ENCODE measurements at places on chromosomes 1 and 21. TPM values are rescaled to one million over a fixed set of nuclear protein-coding genes. Genes with fewer than 3 reads are reported as not detected.

DNA sequence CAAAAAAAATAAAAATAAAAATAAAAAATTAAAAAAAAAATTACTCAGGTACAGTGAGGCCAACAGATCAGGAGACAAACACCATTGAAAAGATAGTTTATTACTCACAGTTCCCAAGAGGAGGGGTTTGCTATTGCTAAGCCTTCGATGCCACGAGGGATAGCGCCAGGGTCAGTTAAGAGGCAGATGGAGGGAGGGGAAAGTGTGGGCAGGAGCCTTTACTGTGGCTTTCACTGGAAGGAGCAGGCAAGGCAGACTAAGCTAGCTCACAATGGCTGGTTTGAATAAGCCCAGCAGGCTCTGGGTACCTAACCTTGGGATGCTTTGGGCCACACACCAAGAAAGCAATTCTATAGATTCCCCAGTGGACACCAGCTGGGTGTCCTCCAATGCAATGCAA, 12.7 kb upstream of the RNF187 start:
- DNase-seq: no peak

GRCh38 chr1:211698161-211699026, 23.0 kb upstream of the NEK2 start:
- DNase-seq: no peak

- DNase-seq: no peak
Observed at GRCh38 chr1:66778266-66778665, 22.8 kb downstream of the INSL5 start.

DNA sequence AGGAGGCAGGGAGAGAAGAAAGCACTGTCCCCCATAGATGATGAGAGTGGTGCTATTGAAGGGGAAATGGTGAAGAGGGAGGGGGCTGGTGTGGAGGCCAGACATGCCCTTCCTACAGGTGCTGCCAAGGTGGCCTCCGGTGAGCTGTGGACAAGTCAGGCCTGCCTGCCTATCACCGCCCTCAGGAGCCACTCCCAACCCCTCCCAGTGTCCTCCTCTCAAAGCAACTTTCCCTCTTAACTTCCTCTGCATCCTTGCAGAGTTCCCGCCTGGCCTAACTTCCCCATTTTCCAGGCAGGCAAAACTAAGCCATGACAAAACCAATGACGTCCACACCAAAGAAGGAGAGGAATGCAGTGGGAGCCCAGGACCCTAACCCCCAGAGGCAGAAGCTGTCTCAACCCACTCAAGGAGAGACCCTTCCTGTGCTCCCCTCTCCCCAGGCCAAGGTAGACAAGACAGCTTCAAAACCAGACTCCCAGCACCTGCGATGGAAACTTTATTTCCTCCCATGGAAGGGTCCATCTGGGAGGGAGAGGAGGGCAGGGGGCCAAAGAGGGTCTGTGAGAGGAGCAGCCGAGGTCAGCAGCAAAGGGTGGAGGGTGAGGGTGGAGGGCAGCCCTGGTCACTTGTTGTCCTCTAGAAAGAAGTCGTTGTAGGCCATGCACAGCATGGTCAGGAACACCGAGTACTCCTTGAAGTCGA, 1.0 kb upstream of the S100A6 start:
- no peak for DNase-seq

- no peak for DNase-seq
Observed at GRCh38 chr1:14439015-14439414, 159.5 kb upstream of the KAZN start.

The SPATA46 gene
- not detected for polyA plus RNA-seq

The LCE3D gene
- polyA plus RNA-seq: not detected

- no peak for DNase-seq
Observed at GRCh38 chr21:38229260-38229877, 27.4 kb upstream of the KCNJ15 start.

GRCh38 chr1:224541072-224541790, 74.9 kb upstream of the CNIH3 start:
- no peak for DNase-seq

GRCh38 chr1:3679098-3679555, 26.8 kb downstream of the TP73 start:
- no peak for DNase-seq

DNA sequence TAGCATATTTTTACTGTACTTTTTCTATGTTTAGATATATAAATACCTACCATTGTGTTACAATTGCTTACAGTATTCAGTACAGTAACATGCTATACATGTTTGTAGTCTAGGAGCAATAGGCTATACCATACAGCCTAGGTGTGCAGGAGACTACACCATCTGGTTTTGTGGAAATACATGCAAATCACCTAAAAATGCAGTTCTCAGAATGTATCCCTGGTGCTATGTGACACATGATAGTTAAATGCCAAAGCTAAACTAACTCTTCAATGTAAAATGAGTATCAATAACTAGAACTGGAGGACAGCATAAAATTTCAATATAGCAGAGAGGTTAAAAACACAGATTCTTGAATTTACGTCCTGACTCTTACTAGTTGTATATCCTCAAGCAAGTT, 14.8 kb downstream of the NUCKS1 start:
- no peak for DNase-seq

DNA sequence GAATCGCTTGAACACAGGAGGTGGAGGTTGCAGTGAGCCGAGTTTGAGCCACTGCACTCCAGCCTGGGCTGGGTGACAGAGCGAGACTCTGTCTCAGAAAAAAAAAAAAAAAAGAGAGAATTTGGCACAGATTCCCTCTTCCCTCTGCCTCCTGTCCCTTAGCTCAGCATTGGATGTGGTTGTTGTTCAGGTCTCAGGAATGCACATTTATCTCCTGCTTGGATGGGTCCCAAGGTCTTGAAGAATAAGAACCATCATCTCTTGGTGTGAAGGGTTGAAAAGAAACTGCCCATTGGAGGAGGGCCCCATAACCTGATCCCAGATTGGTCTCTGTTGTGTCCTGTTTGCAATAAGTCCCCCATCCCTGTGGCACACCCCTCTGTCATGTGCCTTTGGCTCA, 34.9 kb downstream of the UBIAD1 start:
- DNase-seq: no peak

DNA sequence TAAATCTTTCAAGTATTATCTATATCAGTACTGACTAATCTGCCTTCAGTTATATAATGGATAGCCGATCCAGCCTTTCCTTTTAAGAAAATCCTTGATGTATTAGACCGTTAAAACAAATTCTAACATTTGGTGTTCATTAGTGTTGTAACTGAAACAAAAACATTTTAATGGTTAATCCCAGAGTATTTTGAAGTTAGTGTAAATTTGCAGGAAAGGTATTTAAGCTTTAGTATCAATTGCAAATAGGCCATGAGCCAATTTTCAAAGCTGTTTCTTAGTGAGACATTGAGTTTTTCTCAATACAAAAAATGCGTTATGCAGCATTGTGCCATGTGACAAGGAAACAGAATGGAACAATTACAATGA, 29.6 kb downstream of the DISP1 start:
- DNase-seq: no peak

- no peak for DNase-seq
Observed at GRCh38 chr1:242086706-242087105, 87.8 kb upstream of the MAP1LC3C start.

DNA sequence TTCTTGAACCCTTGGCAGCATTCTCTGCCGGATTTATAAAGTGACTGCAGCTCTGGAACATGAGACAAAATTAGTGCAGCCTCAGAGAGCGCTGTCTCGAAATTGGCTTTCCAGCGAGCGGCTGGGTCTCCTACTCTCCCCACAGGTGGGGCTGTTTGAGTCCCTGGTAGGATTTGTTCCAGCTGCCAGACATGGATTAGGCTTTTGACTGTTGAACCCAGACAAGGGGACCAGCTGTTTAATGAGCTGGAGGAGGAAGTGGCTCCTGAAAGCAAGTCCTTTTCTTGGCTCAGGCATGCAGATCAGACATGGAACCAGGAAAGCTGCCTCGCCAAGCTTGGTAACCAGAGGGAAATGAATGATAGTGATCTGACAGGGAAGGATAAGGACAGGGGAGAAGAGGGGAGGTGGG, 69.6 kb downstream of the UBIAD1 start:
- no peak for DNase-seq

The ZSCAN20 gene
- 0.70 TPM for polyA plus RNA-seq

The CCT8 gene
- polyA plus RNA-seq: 90.5 TPM

The MPC2 gene
- polyA plus RNA-seq: 14.9 TPM

GRCh38 chr1:165619647-165620151, 11.3 kb upstream of the MGST3 start:
- DNase-seq: no peak

- peak; percentile 73 for DNase-seq
Observed at GRCh38 chr1:42739753-42740700, at the start of gene CLDN19. CLDN19 (minus strand) TSS chr1:42740236; CDS start chr1:42740063, 173 bp downstream.

The LAPTM5 gene
- polyA plus RNA-seq: 0.77 TPM

DNA sequence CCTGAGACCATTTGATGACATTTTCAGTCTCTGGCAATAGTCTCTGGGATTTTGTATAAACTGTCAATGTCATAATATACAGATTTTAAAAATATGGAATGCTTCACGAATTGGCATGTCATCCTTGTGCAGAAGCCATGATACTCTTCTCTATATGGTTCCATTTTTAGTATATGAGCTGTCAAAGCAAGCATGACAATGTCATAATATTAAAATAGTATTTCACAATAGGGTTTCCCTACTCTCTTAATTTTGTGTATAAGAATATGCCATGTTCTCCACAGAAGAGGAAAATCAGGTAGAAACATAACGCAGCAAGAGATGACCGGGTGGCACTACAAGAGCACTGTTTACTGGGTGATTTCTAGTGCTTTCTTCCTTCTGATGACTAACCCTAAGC, 8.3 kb upstream of the DIPK1A start:
- DNase-seq: no peak

The NBPF20 gene
- 0.27 TPM for polyA plus RNA-seq

DNA sequence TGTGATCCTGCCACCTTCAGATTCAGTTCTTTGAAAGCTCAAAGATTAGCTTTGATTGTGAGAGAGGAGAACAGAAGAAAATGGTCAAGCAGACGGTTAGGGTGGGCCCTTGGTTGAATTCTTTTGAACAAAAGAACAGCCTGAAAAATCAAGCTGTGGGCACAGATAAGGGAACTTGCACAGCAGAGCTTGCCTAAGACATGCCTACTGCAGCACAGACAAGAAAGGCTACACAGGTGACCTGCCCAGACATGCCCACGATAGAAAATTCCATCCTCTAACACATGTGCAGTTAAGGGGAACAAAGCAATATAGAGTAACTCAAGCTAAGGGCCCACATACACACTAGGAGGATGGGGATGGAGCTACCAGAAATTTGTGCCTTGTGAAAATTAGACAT, 512.5 kb upstream of the LRRC7 start:
- no peak for DNase-seq

DNA sequence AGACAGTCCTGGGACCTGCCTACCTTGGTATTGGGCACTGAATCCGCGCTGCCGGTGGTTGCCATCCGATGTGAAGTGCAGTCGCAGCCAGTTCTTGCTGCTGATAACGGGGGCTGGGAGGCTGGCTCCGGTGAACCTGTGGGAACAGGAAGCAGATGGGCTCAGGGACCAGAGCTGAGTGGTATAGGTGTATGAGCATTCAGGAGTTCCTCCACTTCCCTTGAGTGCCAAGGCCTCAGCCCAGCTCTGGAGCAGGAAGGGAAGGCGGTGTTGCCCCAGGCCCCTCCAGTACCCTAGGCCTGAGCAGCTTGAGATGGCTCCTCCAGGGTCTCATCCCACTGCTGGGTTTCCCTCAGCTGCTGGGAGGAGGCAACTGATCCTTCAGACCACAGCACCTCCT, 17.0 kb upstream of the HMGB4 start:
- DNase-seq: no peak

The ADGRL2 gene
- polyA plus RNA-seq: 113 TPM

The SYPL2 gene
- polyA plus RNA-seq: 1.6 TPM

GRCh38 chr1:14541348-14541747, 57.1 kb upstream of the KAZN start:
- no peak for DNase-seq

The ZMYND12 gene
- polyA plus RNA-seq: 0.38 TPM

GRCh38 chr1:99728494-99729235, 37.8 kb downstream of the FRRS1 start:
- no peak for DNase-seq

- DNase-seq: no peak
Observed at GRCh38 chr1:22773981-22774832, 63.6 kb downstream of the EPHB2 start.

DNA sequence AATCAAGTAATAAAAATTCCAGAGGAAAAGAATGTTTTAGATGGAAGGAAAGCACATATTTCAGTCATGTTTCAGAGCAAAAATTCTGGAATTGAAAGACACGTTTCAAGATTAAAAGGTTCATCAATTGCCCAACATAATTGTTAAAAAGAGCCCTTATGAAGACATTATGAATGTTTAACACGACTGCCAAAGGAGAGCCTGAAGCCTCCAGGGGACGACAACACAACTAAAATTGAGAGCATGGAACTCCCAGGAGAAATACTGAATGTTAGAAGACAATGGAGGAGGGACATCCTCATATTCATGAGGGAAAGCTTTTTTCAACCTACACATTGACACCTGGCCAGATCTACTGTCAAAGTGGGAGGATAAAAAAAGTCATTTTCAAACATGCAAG, 16.0 kb downstream of the OR2T11 start:
- DNase-seq: no peak

The DDI2 gene
- polyA plus RNA-seq: 7.7 TPM

The HSPA6 gene
- 0.05 TPM for polyA plus RNA-seq

The DLGAP3 gene
- polyA plus RNA-seq: 6.7 TPM

The OR2G6 gene
- not detected for polyA plus RNA-seq

GRCh38 chr1:94578856-94579255, 37.3 kb upstream of the F3 start:
- DNase-seq: no peak

DNA sequence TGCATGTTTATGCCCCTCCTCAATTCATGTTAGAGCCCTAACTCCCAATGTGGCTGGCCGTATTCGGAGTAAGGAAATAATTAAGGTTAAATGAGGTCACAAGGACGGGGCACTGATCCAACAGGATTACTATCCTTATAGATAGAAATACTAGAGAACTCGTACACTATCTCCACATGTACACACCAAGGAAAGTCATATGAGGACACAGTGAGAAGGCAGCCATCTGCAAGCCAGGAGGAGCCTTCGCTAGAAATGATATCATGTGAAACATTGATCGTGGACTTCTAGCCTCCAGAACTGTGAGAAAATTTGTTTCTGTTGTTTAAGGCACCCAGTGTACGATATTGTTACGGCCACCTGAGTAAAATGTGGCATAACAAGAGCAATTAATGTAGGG, 79.7 kb downstream of the FAF1 start:
- no peak for DNase-seq

The TSPEAR gene
- 1.5 TPM for polyA plus RNA-seq

DNA sequence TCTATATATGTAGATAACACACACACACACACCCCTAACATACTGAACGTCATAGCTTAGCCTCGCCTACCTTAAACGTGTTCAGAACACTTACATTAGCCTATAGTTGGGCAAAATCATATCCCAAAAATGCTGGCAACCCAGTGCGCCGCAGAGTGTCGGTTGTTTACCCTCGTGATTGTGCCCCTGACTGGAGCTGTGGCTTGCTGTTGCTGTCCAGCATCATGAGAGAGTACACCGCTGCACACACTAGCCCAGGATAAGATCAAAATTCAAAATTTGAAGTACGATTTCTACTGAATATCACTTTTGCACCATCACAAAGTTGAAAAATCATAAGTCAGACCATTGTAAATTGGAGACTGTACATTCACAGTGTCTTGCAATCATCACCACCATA, 73.1 kb upstream of the COG2 start:
- DNase-seq: no peak

GRCh38 chr1:172533513-172534151, 682 bp downstream of the SUCO start:
- DNase-seq: no peak
